Muscle of arm (tissue), 14 donors: ENCODE measurements at places on chromosomes 6 and 20. TPM values are rescaled to one million over a fixed set of nuclear protein-coding genes. Genes with fewer than 3 reads are reported as not detected.

DNA sequence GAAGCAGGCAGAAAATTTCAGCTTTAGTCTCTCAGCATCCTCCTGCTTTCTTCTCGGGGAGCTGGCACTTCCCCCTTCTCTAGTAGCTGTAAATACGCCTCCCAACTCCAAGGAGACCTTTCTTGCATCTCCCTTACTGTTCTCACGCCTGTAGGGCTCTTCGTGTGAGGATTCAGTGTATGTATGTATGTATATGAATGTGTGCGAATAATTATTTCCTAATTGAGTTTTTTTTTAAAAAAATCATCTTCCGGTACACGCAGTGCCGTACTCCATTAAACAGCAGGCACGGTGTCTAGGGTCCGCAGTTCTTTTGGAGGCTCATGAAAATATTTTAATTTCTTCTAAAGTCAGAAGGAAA, 85.4 kb downstream of the HFE start:
- DNase-seq: peak; percentile 70

DNA sequence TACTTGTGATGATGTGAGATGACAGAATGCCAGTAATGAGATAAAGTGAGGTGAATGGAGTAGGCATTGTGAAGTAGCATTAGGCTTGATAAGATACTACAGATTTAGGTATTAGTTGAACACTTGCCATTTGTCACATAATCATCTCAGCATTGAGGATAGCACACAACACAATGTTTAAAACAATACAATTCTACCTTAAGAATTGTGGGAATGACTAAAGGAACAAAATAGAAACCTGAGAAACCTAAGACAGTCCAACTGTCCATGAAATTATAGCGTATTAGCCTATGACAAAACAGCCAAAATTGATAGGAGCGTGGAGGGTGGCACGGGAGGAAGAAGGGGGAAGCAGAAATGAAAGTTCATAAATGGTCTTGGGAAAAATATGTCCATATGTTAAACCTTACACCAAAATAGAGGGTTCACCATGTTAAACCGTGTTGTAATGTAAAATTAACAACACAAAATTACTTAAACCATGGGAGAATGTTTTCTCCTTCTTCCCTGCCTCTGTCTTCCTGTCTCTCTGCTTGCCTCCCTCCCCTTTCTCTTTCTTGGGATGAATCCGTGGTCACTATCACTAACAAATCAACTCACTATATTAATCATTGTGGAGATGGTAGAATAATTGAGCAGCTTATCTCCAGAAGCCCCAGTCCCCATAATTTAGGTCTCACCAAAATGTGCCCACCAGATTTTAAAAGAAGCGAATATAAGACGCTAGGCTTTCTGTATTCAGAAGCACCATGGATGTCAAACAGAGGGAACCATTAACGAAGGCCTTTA, 33.0 kb upstream of the HFE start:
- DNase-seq: peak; percentile 54

DNA sequence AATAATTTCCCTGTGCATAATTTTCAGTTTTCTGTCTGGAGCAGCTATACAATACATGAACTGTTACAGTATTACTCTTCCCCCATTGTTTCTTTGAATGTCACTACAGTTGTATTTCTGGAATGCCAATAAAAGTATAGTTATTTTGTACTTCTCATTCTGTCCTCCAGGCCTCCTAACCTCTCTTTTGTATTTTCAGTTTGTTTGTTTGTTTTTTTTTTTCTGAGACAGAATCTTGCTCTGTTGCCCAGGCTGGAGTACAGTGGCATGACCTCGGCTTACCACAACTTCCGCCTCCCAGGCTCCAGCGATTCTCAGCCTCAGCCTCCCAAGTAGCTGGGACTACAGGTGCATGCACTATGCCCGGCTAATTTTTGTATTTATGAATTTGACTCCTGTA, 16.8 kb upstream of the ARID1B start:
- no peak for DNase-seq

DNA sequence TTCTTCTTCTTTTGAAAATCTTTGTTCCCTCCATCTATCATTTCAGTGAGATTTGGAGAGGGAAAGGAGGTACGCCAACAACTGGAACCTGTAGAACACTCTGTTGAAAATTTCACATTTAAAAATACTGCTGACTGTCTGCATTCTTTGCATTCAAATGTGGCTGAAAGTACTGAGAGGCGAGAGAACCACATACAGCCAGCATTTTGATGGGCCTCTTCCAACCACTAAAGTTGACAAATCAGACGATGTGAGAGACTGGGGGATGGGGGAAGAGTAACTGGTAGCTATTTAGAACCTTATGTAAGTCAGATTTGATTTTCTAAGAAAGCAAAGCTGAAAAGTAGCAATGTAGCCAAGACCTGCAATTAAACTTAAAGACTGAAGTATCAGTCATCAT, 77.5 kb downstream of the FKBP5 start:
- DNase-seq: no peak

GRCh38 chr20:44522841-44523240, 971 bp upstream of the SERINC3 start:
- DNase-seq: no peak

DNA sequence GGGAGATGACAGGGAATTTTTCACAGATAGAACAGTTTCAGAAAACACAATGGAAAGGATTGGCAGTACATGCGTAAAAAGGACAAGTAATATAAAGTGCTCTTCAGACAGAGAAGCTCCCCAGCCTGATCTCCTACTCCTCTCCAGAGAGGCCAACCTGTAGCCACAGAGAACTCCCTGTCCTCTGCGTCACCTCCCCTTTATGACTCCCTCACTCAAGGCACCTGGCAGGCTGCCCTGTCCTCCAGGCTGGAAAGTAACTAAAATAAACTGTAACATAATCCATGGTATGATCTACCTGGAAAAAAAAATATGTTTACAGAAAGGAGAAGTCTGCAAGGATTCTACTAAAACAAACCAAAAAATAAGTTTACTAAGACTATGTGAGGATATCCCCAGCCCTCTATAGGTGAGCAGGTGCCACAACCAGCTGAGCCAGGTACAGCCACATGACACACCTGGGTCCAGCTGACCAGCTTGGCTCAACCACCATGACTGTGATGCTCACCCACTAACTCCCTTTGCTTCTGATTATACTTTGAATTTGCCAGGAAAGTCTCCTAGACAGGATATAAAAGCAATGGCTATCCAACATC, 29.2 kb downstream of the MBOAT1 start:
- DNase-seq: no peak

- no peak for DNase-seq
These were observed 49.8 kb downstream of the MTHFD1L start for GRCh38 chr6:150915131-150915879.

DNA sequence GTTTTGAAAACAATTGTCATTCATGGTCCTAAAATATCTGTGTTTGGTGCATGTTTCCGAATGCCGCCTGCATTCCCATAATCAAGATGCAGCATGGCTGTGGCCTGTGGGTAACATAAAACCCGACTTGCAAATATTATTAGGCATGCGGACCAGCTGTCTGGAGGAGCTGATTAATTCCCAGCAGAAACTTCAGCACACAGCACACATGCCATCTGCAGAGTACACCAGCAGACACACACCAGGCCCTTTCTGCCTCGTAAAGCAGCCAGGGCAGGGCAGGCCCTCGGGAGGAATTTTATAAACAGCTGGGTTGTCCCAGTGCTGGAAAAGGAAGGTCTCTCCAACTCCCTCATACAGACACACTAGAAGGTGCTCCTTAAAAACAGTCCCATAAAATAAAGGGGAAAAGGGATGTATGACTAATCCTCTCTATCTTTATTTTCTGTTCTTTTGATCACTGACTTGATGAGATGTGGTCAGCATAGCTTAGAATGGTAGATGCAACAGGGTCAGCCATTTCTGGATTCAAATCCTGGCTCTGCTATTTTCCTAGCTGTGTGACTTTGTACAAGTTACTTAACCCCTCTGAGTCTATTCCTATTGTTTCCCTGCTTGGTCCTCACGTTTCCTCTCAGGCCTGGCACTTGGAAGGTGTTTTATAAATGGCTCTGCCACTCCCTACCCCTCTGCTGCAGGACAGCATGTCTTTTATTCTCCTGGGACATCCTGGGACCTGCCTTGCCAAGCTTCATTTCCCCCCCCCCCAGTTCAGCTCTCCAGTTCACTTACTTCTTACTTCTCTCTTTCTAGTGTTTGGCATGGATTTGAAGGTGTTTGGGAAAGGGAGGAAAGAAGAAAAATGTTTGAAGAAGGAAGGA, 85.9 kb upstream of the TRAF3IP2 start:
- no peak for DNase-seq

GRCh38 chr6:154758125-154758524, 24.9 kb downstream of the SCAF8 start:
- DNase-seq: no peak

DNA sequence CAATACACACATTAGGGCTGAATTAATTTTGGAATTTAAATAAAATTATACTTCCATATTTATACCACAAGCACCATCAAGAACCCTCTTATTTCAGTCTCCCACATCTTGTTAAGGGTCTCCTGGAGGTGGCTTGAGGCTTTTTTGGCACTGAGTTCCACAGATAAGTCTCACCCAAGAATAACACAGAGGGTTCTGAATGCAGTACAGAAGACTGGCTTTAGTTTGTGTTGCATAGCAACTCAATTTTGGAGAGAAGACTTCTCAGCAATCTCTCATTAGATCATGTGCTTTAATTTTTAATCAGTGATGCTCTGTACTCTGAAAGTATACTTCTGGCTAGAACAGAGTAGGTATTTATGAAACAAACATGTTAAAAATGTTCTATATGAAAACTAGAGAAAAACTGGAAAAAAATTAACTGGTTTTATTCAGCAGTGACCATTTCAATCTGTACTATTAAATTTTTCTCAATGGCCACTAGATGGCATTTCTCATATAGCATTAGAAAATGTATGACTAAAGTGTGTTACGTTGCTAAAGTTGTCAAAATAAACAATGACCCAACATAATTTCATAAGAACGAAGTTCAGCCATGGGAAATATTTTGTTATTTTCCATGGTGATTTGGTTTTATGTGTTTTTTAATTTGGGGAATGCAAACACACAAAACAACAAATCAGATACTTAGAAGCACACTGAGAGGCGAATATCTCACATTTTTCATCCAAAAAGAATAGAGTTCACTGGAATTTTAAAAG, 32.7 kb upstream of the MAP7 start:
- peak; percentile 25 for DNase-seq

DNA sequence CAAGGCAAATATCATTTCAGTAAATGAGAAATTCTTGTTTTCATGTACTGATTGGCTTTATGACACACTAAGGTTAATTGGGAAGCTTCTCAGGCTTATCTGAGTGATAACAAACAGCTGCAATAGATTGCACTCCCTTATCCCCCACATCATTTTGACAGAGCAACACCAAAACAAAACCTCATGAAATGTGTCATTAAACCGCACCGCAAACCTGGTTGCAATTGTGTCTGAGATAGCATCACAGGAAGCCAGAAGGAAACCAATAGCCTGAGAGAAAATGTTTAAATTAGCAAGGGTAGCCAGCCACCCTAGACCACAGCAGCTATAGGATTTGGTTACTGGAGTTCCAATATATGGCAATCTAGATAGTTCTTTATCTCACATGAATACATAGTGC, 31.6 kb upstream of the LAMA4 start:
- no peak for DNase-seq

DNA sequence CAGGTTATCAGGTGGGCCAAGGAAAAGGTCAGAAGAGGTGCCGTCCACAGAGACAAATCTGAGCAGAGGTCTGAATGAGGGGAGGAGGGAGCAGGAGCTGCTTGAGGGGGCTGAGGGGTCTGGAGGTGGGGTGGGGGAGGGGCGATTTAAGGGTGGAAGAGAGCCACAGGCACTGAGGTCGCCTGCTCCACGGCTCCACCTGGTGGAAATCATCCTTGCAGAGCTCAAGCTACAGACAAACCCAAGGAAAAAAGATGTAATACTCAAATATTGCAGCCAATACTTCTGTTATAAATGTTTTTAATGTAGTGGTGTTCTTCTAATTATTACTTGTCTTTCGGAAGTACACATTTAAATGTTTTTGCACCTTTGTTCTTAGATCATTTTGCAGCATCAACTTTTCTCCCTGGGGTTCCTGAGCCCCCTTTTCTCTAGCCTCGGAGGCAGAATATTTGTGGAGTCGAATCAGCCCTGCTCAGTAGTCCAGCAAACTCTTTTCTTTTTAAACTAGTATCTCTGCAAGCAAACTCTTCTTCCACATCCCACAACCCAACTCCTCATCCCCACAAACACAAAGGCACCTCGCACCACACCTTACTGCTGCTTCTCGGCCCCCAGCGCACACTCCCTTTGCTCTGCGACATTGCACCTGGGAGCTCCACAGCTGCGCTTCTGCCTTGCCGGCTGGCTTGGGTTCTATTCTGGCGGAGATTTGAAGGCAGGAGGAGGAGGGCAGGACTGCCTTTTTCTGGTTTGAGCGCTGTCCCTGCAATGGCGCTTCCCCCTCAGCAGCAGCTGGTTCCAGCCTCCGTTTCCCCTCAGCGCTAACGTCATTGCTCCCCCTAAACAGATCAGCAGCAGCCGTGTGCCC, 51.0 kb upstream of the TFAP2A start:
- peak; percentile 15 for DNase-seq

GRCh38 chr20:15823718-15824117, 749.5 kb downstream of the KIF16B start:
- DNase-seq: no peak

Gene CDSN
- polyA plus RNA-seq: 0.10 TPM

Gene PPIL1
- polyA plus RNA-seq: 44.7 TPM

Gene EEF1A2
- polyA plus RNA-seq: 610 TPM

Gene HTR1E
- not detected for polyA plus RNA-seq

Gene WFDC5
- polyA plus RNA-seq: not detected

Gene SEC23B
- 15.1 TPM for polyA plus RNA-seq

Gene RAB44
- polyA plus RNA-seq: 0.17 TPM

Gene CCN6
- 0.26 TPM for polyA plus RNA-seq

Gene ITPA
- 37.5 TPM for polyA plus RNA-seq

Gene C20orf141
- polyA plus RNA-seq: not detected

Gene HRH3
- 2.2 TPM for polyA plus RNA-seq

Gene SYCP2
- polyA plus RNA-seq: 2.8 TPM

Gene GSTA3
- polyA plus RNA-seq: not detected
